ENCODE measurements at places on chromosomes 6 and 20.
A peak's percentile ranks its signal among the peaks of the same experiment; 100 is the strongest.

GRCh38 chr6:40439026-40439800 is 148.0 kb downstream of the LRFN2 start:
- DNase-seq: no peak

DNA sequence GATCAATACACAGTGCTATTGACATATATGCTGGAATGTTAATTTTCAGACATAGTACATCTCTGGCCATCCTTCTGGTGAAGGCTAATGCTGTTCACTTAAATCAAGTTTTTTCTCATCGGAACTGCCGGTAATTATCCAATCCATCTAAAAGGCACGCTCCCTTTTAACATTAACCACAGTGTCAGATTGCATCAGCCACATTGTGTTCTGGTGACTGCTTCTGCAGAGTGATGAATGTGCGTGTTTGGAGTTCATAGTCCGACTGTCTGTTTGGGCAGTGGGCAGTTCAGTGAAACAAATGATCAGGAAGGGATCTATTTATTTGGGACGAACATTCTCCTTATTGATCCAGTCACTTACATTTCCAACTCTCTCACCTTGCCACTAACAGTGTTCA is 49.5 kb downstream of the SOBP start:
- DNase-seq: peak; percentile 41

GRCh38 chr20:44494266-44494665 is 18.6 kb downstream of the TTPAL start:
- DNase-seq: no peak

- DNase-seq: no peak
Measured at GRCh38 chr20:19009081-19009688, 195.6 kb downstream of the SCP2D1 start.

DNA sequence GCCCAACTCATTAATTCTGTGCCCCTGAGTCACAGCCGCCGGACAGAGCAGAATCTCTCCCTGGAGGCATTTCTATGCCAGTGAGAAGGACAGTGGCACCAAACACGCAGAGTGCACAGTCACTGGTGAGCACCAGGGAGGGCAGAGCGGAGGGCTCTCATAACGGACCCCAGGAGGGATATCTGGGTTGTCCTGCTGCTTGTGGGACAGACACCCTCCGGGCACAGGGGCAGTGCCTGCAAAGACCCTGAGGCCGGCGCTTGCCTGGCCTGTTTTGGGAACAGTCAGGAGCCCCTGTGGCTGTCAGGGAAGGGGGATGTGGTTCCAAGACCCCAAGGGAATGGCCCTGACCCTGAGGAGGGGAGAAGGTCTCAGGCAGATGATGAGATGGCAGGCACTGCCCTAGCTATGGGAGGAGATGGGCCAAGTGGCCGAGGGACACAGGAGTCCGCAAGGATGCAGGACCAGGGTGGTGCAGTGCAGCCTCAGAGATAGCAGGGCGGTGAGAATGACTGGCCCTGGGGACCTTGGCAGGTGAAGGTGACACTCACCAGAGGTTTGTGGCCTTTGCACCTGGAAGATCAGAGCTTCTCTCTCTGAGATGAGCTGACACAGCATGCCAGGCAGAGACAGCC is 270.8 kb downstream of the SMOC2 start:
- no peak for DNase-seq

DNA sequence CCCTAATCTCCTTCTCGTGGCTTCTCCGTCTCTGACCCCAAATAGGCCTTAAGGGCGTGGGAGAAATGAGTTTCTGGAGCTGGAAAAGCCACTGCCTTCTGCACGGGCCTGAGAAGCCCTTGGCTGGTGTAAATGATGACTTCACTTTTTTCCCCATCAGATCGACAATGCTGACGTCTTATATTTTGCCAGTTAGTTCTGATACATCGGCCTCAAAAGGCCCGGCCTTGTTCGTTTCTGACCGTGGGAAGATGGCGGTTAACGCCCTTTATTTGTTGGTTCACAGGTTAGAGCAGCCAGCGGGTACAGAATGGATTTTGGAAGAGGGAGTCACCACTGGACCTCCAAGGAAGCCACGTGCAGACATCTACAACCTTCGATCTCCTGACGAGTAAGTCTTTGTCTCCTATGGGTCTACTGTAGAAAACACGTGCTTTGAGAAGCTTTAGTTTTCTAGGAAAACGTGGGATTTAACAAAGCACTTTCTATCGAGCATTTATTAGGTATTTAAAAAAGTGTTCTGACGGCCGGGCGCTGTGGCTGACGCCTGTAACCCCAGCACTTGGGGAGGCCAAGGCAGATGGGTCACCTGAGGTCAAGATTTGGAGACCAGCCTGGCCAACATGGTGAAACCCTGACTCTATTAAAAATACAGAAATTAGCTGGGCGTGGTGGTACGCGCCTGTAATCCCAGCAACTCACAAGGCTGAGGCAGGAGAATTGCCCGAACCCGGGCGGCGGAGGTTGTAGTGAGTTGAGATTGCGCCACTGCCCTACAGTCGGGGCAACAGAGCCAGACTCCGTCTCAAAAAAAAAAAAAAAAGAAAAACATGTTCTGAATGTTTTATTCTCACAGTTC is 1.2 kb upstream of the ZNFX1 start:
- DNase-seq: peak; percentile 26

DNA sequence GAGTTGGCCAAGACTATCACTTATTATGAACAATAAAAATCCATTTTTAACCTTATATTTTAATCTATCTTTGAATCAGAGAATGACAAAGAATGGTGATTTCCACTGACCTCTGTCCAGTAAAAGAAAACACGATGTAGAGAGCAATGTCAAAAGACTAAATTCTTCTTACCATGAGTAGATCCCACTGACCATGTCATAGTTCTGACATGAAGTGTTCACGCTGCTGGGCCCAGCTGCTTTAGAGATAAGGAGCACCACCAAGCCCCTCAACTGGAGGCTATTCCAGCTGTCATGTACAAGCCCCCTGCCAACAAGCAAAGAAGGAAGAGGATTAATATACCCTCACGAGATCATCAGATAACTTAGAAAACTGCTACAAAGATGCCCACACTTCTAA is 125.3 kb downstream of the PDSS2 start:
- no peak for DNase-seq

DNA sequence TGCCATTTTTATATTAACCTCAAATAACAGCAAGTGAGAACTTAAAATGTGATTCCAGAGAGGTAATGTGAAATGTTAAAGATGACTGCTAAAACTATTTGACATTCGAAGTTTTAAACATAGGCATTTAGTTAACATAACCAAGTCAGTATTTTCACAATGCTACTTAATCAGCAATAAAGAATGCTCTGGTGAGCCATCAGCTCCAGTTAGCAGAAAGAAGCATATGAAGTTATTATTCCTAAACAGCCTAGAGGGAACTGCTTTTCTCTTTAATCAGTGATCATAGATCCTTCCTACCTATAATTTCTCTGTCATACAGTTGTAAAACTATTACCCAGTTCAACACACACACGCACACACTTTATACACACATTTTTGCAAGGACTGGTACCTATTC is 60.1 kb downstream of the MMS22L start:
- DNase-seq: no peak

DNA sequence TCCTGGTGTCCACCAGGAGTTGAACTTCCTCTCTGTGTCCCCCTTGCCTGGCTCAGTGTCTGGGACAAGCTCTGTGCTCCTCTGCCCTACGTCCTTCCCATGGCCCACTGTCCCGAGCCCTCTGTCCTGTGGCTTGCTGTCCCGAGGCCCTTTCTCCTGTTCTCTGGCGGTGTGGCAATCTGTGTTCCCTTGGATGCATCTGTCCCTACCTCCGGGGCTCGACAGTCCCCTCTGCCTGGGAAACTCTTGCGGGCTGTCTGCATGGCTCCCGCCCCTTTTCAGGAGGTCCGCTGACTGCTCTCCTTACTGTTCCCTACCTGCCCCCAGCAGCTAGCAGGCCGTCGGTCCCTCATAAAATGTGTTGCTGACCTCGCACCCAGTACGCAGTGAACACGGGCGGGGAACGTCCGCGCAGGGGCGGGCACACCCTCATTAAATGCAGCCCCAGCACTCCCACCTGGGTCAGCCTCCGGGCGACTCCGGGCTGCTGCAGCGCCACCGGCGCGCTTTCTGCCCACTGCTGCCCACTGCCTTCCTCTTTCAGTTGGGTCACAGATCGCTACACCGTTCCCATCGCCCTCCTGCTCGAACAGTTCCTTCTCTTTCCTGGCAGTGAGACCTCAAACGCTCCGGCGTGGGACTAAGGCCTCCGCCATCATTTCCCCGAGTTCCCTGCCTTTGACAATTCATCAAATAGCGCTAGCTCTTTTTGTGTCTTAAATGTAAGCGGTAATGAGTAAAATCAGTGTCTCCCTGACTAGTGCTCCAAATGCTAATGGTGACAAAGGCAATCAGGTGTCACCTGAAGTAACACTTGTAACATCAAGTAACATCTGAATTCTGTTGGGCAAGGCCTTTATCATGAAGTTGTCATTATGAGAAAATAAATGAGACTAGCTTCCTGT is 60.5 kb downstream of the RSPH3 start:
- no peak for DNase-seq

DNA sequence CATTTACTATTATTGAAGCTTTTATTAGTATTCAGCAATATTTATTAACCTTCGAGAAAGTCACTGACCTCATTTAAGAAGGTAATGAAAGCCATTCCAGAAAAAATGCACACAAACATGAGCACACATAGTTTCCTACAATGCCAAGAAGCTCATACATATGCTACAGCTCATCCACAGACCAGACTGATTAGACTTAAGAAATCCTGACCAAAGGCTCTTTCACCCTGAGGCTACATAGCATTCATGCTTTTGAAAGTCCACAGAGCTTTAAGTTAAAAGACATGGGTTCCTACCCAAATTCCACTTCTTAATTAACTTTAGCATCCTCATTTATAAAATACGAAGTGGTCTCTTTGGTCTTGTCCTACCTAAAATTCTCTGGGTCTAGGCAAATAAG is 430.4 kb downstream of the TBC1D32 start:
- DNase-seq: no peak

- DNase-seq: no peak
Measured at GRCh38 chr6:116278854-116279231, 887 bp downstream of the TSPYL1 start.

GRCh38 chr6:152170702-152171667 is 363.5 kb downstream of the ESR1 start:
- DNase-seq: no peak

DNA sequence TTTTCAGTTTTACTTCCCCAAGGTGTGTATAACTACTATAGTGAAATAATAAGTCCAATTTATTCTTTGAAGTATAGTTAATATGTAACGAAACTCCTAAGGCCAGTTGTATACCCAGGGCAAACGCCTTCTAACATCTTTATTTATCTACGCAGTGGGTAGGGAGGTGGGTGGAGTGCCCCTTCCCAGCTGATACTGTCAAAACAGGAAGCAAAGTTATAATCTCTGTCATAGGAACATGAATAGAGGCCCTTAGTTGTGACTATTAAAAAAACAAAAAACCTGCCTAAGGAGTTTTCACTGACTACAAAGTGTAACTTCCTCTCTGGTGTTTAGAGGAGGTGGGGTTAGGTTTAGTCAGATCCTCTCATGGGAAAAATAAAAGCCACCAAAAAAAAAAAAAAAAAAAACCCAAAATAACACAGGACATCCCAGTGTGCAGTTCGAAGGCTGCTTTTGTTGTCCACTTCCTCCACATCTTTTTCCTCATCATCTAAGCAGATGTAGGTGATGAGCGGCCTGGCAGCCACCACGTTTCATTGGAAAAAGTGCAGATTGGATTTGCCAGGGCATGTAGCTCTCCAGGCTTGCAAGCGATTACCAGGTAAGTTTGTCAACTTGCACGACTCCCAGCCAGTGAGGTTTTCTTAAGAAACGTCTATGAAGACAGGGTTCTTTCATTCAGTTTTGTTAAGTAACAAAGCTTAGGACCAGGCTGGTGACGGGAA is 58.7 kb downstream of the UTRN start:
- DNase-seq: no peak

GRCh38 chr20:42204109-42204660 is 586.0 kb upstream of the CHD6 start:
- no peak for DNase-seq

- no peak for DNase-seq
Measured at GRCh38 chr20:52890130-52890529, 82.0 kb upstream of the TSHZ2 start.

DNA sequence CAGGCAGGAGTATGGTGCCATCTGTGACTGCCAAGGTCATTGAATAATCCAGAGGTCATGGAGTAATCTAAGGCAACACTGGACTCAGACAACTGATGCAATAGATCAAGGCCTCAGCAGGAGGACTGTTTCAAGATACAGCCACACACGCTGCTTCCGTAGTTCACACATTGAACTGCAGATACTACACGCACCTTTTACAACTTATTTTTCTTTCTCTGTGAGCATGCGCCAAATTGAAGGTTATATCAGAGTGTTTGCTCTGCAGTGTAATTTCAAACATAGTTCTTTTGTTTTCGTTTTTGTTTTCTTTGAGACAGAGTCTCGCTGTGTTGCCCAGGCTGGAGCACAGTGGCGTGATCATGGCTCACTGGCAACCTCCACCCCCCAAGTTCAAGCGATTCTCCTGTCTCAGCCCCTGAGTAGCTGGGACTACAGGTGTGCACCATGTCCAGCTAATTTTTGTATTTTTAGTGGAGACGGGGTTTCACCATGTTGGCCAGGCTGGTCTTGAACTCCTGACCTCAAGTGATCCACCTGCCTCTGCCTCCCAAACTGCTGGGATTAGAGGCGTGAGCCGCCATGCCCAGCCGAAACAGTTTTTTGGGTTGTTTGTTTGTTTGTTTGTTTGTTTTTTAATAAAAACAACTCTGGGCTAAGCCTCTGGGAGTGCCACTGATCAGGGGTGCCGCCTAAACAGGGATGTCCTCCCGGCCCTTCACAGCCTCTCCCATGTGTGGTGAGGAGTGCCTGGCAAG is 96.6 kb upstream of the NAA20 start:
- DNase-seq: no peak

- no peak for DNase-seq
Measured at GRCh38 chr6:42292004-42292740, 74.5 kb upstream of the MRPS10 start.

- DNase-seq: no peak
Measured at GRCh38 chr20:19026901-19027644, 185.4 kb upstream of the SLC24A3 start.

- no peak for DNase-seq
Measured at GRCh38 chr6:87789198-87789899, 87.3 kb upstream of the AKIRIN2 start.

DNA sequence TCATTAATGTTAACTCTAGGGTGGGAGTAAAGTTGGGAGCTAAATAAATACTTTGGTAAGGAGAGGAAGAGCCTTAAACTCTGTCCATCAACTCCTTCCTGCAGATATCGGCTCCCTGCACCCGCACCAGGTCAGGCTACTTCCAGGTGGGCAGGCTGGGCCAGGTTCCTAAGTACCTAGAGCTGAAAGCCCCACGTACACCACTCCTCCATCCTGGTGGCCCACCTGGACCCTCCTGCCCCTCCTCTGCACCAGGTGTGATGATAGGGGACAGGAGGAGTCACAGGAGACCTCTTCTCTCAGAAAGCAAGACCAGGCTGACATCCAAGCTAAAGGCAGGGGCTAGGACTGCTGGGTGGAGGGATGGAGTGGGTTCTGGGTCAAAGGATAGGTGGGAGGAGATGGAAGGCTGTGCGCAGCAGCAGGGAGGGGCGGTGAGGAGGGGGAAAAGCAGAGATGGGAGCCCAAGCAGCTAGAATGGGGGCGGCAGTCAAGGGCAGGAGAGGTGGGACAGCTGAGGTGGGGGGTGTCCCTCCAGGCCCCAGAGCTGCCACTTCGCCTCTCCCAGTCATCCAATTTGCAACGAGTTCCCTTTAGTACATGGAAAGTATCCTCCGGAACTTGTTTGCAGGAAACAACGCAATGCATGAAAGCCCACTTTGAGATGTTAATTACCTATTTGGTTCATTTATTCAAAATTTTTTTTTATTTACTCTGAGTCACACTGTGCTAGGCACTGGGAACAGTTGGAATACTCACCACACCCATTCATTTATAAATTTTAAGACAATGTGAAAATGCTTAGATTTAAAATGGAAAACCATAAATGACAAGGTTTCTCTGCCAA is 15.2 kb upstream of the TOX2 start:
- no peak for DNase-seq
